ENCODE measurements at places on chromosomes 11 and 22.

DNA sequence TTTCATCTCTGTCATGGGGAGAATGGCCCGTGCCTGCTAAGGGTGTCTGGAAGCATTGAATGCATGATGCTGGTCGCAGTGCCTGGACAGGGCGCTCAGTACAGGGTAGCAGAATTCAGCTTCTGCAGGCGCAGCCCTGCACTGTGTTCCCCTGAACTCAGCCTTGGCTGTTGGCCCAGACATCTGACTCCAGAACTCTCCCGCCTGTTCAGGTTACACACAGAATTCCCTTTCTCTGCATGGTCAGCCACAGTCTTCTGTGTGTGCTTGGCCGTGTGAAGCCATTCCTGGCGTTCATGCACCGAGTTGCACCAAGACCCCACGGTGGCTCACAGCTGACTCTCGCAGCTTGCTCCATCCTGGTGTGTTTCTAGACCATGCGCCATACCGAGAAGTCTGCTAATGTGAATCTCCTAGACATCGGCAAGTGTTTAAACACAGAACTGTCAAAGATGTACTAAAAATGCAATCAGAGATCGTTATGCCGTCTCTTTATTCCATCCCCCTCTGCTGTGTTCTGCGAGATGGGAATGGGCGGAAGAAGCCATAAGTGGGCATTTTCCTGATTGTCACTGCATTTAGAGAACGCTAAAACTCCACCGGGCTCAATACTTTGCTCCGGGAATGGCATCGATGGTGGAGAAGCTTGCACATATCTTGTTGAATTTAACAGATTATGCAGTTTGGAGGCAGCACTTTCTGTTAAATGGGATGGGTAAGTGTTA is 55.6 kb downstream of the MPPED1 start:
- no peak for DNase-seq

DNA sequence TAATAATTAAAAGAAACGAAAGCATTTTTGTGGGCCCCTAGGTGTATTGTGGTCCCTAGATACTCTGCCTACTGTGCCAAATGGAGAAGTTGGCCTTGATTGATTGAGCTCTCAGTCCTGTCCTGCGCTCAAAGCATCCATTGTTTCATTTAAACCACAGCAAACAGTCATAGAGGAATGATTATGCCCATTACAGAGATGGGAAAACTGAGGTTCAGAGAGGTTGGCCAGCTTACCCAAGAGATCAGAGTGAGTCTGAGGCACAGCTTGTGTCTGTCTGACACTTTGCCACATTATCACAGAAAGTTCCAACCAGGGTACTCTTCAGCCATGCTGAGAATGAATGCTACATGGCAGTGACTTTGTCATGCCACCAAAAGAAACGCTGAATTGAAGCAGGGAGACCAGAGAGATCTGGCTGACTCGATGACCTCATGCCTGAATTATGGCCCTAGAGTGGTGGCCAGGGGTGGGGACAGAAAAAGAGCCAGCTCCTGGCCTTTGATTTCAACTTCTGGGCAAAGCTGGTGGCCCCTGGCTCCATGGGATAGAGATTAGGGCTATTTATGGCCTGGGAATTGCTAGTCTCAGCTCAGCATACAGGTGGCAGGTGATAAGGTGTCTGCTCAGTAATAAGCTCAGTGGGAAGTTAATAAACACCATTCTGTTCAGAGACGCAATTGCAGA is 180.5 kb downstream of the MIAT start:
- no peak for DNase-seq

- DNase-seq: no peak
These were observed 88.8 kb downstream of the ABTB2 start for GRCh38 chr11:34268906-34269430.

GRCh38 chr22:26587991-26588613 is 1.8 kb downstream of the TPST2 start:
- DNase-seq: no peak

GRCh38 chr11:76589477-76589876 is 81.1 kb downstream of the LRRC32 start:
- DNase-seq: no peak

DNA sequence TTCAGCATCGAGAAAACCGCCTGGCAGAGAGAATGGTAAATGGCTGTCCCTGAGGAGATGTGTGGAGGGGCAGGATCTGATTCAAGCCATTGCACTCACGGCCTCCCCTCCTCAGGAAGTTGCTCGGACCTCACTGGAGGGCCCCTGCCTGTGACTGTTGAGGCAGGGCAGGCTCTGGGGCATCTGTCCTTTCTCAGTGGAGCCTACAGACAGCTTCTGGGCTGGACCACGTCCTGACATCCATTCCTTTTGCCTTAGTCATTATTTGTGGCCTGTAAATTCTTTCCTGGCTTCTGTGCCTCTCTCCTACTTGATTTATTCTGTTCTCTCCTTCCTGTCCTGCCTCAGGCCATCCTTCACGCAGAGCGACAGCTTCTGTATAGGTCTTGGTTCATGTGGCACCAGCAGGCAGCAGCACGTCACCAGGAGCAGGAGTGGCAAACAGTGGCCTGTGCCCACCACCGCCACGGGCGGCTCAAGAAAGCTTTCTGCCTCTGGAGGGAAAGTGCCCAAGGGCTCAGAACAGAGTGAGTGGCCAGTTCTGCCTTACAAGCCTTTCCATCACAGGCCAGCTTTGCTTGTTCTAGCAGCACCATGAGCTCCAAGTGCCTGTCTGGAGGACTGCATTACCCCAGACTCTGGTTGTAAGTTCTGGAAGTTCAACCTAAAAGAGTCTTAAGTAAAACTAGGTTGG is 59.6 kb downstream of the PISD start:
- DNase-seq: no peak

DNA sequence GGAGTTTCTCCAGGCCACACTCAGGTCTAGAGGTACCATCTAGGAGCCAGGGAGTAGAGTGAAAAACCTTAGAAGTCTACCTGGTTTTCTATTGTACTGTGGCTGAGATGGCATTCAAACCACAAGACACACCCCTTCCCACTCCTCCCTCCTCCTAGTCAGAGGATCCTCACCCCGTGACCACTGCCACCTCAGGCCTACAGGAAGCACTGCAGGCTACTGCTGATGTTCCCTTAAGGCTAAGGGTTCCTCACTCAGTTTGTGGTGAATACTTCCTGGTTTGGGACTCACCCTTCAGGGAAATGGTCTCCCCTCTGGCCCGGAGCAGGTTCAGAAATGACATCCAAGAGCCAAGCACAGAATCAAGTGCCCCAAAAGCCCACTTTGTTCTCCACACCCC is 1293.9 kb downstream of the JRKL start:
- no peak for DNase-seq

- DNase-seq: no peak
These were observed 12.7 kb downstream of the TOM1 start for GRCh38 chr22:35312198-35313059.

DNA sequence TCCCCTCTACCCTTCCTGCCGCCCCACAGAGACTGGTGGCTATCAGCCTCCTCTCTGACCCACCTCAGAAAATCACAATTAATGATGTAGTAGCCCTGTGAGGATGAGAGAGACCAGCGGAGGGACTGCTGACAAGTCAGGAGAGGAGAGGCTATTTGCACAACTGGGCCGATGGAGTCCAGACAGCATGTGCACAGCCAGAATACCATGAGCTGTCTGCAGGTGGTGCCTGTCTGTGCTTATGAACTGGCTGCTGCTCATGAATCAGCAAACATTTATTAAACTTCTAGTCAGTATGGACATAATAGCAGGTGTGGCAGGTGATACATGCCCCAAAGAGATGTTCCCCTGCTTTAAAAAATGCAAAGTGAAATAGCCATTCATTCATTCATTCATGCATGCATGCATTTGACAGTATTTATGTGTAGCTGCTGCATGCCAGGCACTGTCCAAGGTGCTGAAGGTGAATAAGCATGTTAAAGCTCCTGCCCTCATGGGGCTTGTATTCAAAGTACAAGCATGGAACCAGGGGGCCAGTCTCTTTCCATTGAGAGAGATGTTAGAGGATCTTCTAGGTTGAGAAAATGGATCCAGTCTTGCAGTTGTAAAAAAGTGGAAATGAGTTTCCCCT is 141.3 kb downstream of the GRIK4 start:
- no peak for DNase-seq

GRCh38 chr11:120073196-120073595 is 64.7 kb downstream of the TRIM29 start:
- no peak for DNase-seq

DNA sequence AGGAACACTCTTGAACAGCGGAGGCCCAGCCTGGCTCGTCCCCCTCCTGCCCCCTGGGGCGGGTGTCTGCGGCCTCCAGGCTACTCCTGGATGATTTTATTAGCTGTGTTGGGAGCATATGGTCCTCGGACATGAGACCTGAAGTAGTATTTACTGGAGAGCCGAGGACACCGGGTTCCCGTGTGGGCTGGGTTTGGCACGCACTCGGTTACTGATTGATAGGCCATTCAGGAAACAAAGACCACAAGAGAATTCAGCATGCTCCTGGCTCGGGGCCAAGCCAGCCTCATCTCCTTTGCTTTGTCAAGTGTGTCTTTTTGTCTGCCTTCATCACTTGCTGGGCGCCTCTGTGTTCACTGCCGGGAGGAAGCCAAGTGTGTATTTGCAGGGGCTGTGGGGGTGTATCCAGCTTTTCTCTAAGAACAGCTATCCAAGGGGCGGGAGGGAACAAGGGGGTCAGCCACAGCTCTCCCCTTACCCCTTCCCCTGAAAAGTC is 9.7 kb downstream of the FXYD2 start:
- DNase-seq: no peak

- DNase-seq: no peak
These were observed 237.8 kb downstream of the TBC1D22A start for GRCh38 chr22:47000256-47000655.

DNA sequence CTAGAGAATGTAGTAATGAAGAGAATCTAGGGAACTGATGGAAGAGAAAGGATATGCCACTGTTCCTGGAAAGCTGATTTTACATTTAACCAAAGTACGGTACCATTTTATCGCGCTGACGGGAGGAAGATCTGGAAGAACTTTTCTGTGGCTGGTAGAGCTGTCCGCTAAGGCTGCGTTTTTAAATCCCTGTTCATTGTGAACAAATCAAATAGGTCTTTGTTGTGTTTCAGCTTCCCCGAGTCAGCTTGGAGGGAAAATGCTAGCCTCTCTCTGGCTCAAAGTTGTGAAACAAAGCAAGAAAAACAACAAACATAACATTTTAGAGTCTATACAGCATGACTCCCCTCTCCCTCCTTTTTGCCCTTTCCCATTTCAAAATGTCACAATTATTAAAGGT is 34.4 kb downstream of the FBXO7 start:
- DNase-seq: no peak

- DNase-seq: no peak
These were observed 1.0 kb downstream of the PGGHG start for GRCh38 chr11:289712-290620.

DNA sequence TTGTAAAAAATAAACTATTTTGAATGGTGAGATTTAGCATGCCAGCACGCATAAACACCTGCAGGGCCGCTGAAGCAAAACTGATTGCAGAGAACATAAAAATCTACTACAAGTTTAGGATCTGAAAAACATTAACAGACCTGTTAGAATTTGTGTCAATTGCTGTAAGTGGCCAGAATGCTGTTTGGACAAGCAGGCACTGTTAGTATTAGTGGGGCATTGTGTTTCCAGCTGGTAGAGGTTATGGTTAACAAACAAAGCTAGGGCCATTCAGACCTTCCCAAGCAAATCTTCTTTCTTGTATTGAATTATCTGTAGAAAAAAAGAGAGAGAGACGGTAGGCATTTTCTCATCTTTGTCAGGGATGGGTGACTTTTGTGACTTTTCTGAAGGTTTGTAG is 57.6 kb upstream of the OLFML1 start:
- no peak for DNase-seq

DNA sequence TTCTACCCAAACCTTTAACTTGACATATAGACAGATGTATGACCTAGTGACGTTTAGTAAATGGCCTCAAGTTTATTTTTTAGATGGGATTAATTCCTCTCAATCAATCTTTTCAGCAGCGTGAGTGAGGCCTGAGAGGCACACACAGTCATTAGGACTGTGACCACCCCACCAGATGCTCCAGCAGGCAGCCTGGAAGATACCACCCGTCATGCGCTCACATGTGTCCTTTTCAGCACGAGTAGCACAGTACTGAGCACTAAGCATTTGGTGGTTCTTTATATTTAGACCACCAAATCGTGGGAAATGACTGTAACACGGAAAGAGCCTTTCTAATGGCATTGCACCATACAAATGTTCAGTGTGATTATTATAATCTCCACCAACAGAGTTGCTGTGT is 354.6 kb upstream of the DDI1 start:
- DNase-seq: no peak

DNA sequence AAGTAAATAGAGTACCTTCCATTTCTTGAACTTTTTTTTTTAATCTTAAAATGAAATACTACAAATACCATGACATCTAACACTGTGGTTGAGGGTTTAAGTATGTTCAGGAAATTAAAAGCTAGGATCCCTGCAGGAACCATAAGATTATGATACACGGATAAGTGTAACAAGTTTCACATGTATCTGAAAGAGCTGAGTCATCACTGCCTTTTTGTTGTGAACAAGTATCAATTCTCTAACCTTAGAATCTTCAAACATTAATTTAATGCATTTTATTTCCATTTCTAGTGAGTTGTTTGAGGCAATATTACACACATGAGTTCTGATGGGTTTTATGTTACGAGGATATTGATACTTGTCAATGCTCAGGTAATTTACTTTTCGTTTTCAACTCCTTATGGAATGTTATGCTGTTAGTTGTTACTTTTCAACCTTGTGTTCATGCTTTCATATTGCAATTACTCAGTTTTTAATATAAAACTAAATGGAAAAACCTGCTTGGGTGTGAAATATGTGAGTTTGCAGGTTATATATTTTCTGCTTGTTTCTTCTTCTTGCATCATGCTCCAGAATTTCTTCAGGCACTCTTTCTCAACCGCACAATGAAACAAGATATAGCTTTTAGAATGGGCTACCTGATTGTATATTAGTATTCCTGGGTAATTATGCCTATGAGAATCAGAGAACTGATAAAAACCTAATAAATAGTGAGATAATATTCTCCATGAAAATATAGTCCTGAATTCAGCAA is 361.3 kb upstream of the MTNR1B start:
- DNase-seq: no peak

GRCh38 chr11:132610791-132611190 is 921.5 kb downstream of the OPCML start:
- no peak for DNase-seq

GRCh38 chr11:10032935-10033334 is 261.1 kb downstream of the SBF2 start:
- DNase-seq: no peak

GRCh38 chr11:96012086-96012824 is 88.3 kb upstream of the MTMR2 start:
- peak; percentile 72 for DNase-seq

- DNase-seq: no peak
These were observed 9.1 kb upstream of the TUBA8 start for GRCh38 chr22:18101536-18101935.

- DNase-seq: no peak
These were observed 887 bp downstream of the TRPC6 start for GRCh38 chr11:101582989-101583250.

DNA sequence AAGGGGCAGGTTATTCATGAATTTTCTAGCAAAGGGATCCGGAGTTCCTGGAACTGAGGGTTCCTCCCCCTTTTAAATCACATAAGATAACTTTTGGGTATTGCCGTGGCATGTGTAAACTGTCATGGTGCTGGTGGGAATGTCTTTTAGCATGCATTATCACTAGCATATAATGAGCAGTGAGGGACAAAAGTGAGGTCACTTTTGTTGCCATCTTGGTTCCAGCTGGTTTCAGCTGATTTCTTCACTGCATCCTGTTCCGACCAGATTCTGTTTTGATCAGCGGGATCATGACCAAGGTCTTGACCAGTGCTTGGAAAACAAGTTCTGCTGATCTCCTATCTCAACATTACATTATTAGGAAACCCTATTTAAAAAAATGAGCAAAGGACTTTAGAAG is 7.4 kb downstream of the MIF start:
- no peak for DNase-seq

- DNase-seq: no peak
These were observed 33.8 kb upstream of the OR9G4 start for GRCh38 chr11:56782167-56782847.
